ENCODE measurements at places on chromosomes 16 and 17.

- no peak for DNase-seq
Measured at GRCh38 chr17:8038954-8039610, at the start of gene ALOX15B. Gene ALOX15B, plus strand, starts transcription at chr17:8039059. Its CDS starts 97 bp downstream, at chr17:8039156.

DNA sequence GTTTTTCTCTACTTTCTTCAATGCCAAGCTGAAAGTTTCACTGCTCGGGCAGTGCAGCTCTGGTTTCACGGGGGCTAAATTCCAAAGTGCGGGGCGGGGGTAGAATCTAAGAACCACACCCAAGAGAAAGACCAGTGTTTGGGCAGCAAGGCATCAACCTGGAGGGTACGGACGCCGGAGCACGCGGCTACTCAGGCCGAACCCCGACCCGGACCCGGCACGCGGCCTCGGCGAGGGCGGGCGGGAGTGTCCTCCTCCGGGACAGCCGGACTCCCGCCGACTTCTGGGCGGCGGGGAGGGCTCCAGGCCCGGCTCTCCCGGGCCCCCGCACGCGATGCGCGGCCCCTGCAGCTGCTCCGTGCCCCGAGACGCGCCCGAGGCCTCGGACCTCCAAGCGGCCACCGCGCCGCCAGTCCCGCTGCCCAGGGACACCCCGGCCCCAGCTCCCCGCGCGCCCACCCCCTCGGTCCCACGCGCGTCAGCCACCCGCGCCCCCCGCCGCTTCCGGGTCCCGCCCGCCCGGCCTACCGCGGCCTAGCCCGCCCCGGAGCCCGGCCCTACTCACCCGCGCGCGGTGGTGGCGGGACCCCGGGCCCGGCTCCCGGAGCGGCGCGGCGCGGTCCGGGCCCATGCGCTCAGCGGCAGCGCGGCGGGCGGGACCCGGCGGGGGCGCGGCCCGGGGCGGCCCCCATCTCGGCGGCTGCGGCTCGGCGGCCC is 561 bp downstream of the AXIN1 start:
- DNase-seq: no peak

- DNase-seq: no peak
Measured at GRCh38 chr17:5759501-5759925, 175.2 kb upstream of the NLRP1 start.

- no peak for DNase-seq
Measured at GRCh38 chr16:52958951-52959350, 93.7 kb downstream of the CHD9NB start.

GRCh38 chr17:44655983-44656710 is at the start of gene MEIOC:
Gene MEIOC, plus strand, starts transcription at chr17:44656468. Its CDS starts 146 bp downstream, at chr17:44656614.
- peak; percentile 28 for DNase-seq

DNA sequence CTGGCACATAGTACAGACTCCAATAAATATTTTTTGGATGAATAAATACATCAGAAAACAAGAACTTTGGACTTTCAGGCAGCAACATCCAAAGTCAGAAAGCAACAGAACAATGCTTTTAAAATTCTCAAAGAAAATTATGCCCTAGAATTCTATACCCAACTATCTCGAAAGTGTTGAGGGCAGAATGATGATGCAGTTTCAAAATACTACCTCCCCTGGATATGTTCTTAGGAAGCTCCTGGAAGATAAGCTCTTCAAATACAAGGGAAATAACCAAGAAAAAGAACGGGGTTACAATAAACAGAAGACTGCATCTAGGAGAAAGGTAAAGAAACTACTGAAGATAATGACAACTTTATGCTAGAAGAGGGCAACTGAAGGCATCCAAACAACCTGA is 11.0 kb downstream of the SIAH1 start:
- DNase-seq: no peak

DNA sequence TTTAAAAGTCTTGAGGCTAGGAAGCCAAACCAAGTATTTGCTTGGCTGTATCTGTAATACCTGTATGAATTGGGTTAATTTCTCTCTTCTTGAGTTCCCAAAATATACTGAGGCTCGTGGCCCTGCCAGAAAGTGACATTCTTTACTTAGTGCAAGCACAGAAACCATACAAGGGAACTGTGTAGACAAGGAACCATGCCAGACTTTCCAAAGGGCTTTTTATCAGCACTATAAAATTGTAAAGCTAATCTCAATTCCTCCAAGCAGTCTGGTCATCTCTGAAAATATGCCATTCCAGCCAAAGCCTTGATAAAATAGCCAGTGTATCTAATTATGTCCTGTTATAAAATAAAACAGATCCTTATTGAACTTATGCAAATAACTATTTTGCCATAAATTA is 7.2 kb upstream of the CRYM start:
- DNase-seq: no peak
